ENCODE measurements at places on chromosomes 13 and 19. TPM values are rescaled to one million over a fixed set of nuclear protein-coding genes. Genes with fewer than 3 reads are reported as not detected.
A peak's percentile ranks its signal among the peaks of the same experiment; 100 is the strongest.

DNA sequence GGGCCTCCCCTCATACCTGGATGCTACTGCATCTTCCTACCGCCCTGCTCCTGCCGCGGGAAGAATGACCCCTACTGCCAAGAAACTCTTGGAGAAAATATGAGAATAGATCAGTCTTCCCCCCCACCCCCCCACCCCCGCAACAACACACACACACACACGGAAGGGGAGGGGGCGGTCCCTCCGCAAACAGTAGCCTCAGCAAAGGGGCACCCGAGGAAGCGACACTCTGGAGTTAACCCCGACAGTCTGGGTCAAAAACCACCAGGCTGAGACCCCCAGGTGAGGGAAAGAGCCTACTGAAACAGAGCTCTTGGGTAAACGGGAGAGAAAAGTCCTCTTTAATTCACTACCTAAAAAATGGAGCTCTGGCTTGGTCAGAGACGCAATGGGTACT, 1.2 kb downstream of the MED26 start:
- no peak for DNase-seq

LILRA2 gene
- not detected for total RNA-seq

GRCh38 chr19:11209839-11210655, 12.7 kb upstream of the KANK2 start:
- DNase-seq, result no peak

GRCh38 chr13:101989798-101990350, 412.0 kb downstream of the FGF14 start:
- DNase-seq, result peak; percentile 46

DNA sequence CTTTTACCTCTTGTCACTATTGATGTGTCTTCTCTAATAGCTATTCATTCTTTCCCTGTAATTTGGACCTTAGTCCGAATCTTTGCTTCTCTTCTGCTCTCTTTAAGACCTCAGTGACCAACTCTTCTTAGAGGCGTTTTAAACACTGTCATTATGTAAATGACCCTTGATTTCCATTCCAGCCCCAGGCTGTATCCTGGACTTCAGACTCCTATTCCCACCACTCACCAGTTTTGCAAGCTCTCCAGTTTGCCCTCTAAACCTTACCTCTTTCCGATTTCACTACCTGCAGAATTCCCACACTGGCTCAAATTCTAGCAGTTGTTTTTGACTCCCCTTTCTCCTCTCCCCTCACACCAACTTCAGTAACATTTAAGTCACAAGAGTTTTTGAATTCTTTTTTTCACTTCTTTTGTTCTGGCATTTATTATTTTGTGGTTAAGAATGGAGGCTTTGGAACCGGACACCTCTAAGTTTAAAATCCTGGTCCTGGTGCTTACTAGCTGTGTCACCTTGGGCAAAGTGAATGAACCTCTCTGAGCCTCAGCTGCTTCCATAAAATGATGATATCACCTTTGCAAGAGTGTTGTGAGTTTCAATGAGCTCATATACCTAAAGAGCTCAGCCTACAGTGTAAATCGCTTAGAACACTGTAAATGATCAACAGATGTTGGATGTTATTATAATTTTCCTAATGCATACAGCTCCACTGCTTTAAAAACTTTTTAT, 13.6 kb upstream of the HMGB1 start:
- peak; percentile 36 for DNase-seq
